ENCODE measurements at places on chromosomes 16 and 17.

- peak; percentile 78 for DNase-seq
These were observed 66.8 kb downstream of the C16orf78 start for GRCh38 chr16:49440156-49441065.

DNA sequence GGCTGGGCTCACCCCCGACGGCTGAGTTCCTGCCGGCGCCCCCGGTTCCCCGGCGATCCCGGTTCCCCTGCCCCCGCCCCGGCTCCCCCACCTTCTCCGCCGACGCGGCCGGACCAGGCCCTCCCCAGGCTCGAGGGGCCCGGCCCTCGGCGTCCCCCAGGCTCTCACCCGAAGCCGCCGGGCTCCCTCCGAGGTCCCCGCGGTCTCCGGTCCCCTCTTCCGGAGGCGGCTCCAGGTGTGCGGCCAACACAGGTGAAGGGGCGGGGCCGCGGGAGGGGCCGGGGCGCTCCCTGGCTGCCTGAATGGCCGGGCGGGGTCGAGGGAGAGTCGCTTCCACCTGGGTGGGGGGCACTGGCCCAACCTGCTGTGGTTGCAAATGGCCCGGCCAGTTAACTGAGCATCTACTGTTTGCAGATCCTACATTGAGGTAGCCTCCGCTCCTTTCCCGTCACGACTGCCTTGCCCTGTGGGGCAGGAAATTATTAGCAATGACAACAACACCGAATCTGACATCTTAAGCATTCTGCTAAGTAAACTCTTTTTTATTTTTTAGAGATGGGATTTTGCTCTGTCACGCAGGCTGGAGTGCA, at the start of gene BICDL2:
Gene BICDL2, minus strand, starts transcription at position 219 of the 590 bp plus-strand sequence. CDS start 1,448 bp downstream, outside the sequence.
- no peak for DNase-seq

DNA sequence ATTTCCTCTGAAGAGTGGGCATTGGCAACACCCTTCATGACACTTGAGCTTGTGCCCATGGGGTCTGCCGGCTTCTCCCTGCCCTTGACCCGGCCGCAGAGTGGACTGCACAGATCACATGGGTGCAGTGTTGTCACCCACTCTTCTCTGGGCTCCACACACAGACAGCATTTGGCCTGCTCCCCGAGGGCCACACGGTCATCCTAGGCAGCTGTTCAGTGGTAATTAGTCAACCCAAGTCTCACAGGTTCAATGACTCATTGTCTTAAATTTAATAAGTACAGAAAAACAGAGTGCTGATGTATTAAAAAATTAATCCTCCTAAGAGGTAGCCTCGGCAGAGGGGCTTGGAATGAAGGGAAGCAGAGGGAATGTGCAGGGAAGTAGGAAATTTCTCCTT, 204.8 kb downstream of the MSI2 start:
- DNase-seq = no peak

- DNase-seq = no peak
These were observed 40.4 kb downstream of the ZNF778 start for GRCh38 chr16:89257757-89258465.

DNA sequence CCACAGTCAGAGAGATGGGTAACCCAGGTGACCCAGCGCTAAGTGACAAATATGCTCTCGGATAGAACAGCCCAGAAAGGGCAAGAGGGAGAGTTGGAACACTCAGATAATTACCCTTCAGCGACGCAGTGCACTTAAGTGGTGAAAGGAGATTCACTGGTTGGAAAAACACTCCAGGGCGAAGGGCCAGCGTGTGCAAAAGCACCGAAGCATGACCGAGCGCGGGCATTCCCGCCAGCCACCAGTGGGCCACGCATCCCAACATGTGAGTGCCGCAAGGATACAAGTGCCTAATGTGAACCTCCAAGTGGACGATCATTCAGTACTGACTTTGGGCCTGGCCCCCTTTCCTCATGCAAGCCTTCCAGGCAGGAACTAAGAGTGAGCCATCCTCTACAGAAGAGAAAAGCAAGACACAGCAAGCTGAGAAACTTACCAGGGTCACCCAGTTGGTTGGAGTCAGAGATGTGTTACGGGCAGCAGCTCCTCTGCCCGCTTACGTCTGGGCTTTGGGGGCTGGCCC, 258.4 kb downstream of the C16orf95 start:
- DNase-seq = no peak

GRCh38 chr17:43940630-43941029, 1.6 kb downstream of the PPY start:
- DNase-seq = peak; percentile 49

Measured in NCI-H1694 treated with DMSO at 0.1 percent for 48 hours (cell line).